ENCODE measurements at places on chromosomes 5 and 9.
A peak's percentile ranks its signal among the peaks of the same experiment; 100 is the strongest.

- DNase-seq, result no peak
Observed at GRCh38 chr9:137349471-137350033, 47.5 kb upstream of the NRARP start.

DNA sequence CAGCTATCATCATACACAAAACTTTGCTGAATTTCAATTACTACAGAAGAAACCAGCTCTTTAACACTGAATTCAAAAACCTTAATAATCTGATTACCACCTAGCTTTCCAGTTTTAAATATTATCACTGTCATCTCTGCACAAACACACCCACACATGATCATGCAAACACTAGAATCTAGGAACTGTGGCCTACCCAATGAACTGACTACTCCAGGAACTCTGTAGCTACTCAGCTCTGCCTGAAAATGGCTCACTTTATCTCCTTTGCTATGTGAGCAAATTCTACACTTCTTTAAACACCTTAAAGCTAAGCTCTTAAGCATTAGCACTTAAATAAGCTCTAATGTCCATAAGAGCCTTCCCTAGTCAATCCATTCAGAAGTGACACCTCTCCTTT is 123.3 kb upstream of the DPYSL3 start:
- DNase-seq, result no peak

DNA sequence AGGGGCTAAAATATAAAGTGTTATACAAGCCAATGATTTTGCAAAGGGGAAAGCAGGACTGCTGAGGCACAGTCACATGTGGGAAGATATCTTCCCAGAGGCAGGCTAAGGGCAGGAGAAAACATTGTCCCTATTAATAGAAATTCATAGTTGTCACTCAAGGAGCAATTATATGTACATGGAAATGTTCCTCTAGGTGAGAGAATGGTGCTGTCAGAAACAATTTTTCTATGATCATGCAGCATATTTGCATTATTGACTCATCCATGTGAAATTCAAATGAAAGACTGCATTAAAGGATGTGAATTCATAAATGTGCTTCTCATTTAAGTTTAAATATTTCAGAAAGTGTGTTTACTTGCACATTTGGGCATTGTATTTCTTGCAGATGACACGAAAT is 775.9 kb upstream of the CDH9 start:
- no peak for DNase-seq

DNA sequence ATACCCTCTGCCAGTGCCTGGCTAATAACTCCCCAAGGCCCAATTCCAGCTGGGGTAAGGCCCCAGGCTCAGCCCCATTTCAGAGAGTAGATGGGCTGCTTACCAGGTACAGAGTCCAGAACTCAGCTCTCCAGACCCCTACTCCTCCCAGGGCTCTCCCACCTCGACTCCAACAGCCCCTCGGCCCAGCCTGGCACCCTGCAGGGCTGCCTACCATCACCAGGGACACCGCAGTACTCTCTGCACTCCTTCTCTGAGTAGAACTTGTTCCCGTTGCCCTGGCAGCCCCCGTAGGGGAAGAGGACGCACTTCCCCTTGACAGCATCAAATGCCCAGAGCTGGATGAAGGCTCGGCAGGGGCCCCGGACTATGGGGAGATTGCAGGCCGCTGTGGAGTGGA is 17.4 kb downstream of the AMBP start:
- DNase-seq, result no peak

- peak; percentile 15 for DNase-seq
Observed at GRCh38 chr9:132214027-132214622, 52.3 kb downstream of the NTNG2 start.

DNA sequence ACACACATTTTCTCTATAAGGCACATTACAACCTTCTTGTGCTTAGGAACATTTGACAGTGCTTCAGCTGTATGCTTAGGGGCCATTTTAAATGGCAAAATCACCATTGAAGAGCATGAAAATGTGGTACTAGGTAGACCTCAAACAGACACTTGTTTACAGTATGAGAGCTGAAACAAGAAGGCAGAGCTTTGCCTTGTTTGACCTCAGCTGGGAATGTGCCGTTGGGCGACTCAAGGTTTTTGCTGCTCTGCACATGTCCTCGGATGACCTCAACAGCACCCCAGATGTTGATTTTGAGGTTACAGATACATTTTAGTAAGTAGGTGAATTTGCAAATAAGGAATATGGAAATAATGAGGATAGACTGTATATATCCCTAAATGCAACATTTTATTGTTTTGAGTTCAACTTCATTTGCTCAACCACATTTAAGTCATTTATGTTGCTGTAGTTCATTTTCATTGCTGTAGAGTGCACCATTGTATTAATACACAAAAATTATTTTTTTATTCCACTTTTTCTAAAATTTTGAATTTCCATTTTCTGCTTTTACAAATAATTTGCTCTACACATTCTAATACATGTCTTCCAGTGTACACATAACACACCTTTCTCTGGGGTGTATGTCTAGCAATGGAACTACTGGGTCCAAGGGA is 206.8 kb downstream of the NR3C1 start:
- DNase-seq, result no peak

DNA sequence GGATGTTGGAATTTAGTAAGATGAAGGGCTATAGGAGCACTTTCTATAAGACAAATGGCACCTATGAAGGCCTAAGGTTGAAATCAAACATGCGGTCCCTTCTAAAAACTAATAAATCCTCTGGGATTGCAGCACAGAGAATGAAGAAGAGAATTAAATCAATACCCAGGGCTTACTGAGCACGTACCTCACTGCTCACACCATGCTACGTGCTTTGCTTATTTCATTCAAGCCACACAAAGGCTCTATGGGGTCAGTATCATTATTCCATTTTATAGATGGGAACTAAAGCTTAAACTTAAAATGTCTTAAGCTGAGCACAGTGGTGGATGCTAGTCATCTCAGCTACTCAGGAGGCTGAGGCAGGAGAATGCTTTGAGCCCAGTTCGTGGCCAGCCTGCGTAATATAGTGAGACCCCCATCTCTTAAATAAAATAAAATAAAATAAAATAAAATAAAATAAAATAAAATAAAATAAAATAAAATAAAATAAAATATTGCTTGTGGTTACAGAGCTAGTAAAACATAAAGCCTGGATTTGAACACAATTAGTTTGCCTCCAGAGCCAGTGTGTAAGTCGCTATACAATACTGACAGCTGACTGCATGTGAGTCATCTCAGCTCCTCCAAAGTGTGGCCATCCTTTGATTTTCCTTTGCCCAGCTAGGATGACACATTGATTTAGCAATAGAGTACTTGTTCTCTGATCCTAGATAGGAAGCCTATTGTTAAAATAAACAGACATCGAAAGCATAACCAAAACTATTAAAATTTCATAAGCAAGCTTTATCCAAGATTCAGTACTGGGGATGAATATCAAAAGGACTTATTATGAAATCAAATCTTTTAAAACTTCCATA is 20.9 kb upstream of the DPYSL3 start:
- DNase-seq, result no peak

DNA sequence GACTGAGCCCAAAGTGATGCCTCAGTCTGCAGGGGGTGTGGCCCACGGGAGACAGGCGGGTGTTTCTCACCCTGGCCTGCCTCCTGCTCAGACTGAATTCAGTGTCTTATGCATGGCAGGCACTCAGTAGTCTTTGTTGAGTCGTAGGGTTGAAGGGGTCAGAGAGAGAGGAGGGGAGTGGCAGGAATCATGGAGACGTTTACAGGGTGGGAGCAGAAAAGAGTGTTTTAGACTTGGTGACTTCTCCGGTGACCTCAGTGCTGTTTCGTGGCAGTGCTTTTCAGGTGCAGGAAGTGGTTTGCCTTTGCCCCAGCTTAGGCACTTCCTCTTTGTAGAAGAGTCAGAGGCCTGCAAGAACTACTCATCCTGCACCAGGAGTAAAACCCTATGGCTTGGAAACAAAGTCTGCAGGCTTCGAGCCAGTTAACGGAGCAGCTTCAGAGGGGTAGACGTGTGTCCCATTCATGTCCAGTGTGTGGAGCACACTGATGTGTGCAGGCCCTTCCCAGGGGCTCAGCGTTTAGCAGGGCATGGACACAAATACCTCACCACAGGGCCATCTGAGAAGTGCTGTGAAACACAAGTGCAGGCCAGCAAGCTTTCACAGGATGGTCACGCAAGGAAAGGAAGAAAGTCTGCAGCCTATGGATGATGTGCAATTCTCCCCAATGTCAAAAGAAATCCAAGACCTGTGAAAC is 24.5 kb upstream of the SEMA4D start:
- DNase-seq, result no peak

- DNase-seq, result no peak
Observed at GRCh38 chr9:98226957-98227356, 28.5 kb downstream of the TBC1D2 start.

- DNase-seq, result no peak
Observed at GRCh38 chr9:111231801-111232580, 98.0 kb downstream of the OR2K2 start.

DNA sequence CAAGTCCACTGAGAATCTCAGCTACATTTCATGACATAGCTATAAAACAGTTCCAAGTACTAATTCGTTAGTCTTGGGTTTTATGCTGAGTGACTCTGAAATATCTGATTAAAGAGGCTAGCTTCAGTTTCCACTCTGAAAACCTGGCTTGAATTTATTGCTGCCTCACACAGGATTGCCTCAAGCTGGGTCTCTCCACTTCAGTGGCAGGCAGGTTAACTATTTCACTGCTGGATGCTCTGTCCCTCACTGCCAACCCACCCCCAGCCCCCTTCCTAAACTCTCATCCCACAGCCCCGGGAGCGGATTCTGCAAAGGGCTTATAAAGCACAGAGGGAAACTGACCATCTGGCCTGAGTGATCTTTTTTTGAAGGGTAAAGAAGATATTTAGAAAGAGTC is 318.3 kb downstream of the MLLT3 start:
- no peak for DNase-seq

GRCh38 chr5:158889007-158889406 is 210.7 kb downstream of the EBF1 start:
- no peak for DNase-seq

DNA sequence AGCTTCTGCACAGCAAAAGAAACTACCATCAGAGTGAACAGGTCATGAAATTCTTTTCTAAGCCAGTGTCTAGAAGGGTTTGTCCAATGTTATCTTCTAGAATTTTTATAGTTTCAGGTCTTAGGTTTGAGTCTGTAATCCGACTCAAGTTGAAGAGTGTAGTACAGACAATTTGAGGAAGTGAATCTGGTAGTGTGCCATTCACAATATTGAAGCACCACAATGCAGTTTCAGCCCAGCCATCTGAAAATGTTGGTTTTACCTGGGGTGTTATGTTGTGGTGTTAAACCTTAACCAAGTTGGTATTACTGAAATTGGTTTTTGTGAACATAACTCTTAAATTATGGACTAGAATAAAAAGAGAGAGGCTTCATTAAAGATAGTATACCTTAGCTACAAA is 77.2 kb downstream of the ADAMTS16 start:
- DNase-seq, result no peak

Measured in right renal pelvis (tissue), 4 donors.